ENCODE measurements at places on chromosomes 3 and 15.

DNA sequence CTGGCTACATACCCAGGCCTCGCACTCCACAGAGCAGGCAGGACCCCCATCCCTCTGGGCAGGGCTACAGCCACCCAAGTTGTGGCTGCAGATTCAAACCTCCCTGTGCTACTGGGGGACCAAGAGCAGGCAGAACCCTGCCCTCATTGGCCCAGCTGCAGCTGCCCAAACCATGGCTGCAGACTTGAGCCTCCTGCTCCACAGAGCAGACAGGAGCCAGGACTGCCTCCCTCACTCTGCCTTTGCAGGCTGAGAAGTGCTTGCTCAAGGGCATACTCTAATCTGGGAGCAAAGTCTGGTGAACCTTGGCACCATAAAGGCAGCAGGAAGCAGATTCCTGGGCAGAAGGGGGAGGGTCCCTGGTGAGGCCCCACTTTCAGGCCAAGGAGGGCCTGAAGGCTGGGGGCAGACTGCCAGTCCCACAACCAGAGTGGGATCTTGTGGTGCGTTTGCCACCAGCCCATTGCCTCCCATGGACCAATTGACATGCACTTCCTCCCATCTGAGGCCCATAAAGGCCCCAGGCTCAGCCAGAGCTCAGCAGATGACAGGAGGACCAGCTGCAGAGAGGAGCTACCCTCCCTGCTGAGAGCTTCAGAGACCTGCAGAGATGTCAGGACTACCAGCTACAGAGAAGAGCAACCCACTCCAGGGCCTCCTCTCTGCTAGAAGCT is 64.2 kb upstream of the EPHA6 start:
- no peak for DNase-seq

DNA sequence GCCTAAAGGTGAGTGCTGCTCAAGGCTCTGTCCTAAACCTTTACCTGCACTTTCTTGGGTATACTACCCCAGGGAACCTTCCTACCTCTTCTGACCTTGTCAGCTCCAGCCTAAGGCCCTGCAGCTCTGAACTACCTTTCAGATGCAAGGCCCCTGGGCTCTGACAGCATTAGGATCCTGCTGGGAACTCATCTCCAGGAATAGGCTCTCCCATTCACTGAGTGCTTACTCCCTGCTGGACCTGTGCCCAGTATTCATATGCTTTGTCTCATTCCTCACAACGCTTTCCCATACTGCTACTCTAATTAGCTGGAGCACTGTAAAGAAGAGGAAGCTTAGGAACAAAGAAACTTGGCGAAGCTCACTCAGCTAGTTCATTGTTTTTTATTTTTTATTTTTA is 53.8 kb upstream of the RAB6B start:
- DNase-seq: peak; percentile 84

GRCh38 chr15:68031404-68031803 is 22.7 kb upstream of the PIAS1 start:
- DNase-seq: no peak

- no peak for DNase-seq
These were observed 11.2 kb upstream of the P2RY1 start for GRCh38 chr3:152823781-152824180.

DNA sequence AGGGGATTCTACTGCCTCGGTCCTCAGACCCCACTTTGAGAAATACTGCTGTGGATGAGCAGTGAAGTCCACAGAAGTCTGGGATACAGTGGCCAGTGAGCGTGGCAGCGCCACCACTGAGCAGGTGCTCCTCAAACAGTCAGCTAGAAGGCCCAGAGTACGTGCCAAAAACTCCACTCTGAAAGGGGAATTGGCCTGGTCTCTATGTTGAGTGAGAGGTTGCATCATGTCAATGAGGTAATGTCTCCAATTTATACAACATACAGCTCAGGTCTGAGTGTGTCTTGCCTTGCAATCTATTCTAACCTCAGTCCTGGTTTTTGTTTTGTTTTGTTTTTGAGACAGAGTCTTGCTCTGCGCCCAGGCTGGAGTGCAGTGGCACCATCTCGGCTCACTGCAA is 53.3 kb upstream of the ETV5 start:
- DNase-seq: no peak

GRCh38 chr15:92864127-92864814 is 35.9 kb upstream of the CHD2 start:
- DNase-seq: no peak

GRCh38 chr3:148373961-148374360 is 323.7 kb upstream of the AGTR1 start:
- DNase-seq: no peak

DNA sequence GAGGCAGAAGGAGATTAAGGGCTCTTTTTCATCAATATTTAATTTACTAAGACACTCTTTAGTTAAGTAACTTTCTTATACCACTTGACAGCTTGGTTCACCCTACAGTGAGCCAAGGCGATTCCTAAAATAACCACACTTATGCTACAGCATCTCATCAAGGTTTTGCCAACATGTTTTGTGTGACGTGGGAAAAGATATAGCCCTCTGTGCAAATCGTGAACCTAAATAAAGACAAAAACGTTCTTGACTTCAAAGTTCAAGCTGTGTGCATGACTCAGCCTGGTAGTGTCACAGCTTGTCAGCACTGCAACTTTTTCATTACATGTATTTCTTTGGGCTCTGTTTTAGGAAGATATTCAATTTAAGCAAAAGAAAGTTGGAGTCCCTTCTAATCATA is 297.0 kb upstream of the EPHA3 start:
- no peak for DNase-seq

GRCh38 chr3:60010781-60011180 is 961.0 kb upstream of the CFAP20DC start:
- no peak for DNase-seq

DNA sequence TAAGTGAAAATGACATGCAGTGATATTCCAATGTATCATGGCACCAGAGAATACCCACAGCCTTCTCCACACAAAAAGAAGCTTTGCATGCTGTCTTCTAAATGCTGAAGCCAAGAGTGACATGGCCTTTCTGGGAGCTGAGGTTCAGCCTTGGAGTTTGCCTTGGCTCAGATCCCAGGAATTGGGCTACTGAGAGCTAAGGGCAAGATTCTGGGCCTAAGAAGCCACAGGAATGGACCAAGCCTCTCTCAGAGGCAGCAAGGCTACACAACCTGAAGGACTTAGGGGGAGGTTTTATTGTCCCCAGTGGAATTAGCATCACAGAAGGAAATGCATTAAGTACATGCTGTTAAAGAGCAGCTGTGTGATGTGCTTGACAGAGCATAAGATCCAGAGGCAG is 1078.5 kb downstream of the TUSC7 start:
- DNase-seq: no peak

DNA sequence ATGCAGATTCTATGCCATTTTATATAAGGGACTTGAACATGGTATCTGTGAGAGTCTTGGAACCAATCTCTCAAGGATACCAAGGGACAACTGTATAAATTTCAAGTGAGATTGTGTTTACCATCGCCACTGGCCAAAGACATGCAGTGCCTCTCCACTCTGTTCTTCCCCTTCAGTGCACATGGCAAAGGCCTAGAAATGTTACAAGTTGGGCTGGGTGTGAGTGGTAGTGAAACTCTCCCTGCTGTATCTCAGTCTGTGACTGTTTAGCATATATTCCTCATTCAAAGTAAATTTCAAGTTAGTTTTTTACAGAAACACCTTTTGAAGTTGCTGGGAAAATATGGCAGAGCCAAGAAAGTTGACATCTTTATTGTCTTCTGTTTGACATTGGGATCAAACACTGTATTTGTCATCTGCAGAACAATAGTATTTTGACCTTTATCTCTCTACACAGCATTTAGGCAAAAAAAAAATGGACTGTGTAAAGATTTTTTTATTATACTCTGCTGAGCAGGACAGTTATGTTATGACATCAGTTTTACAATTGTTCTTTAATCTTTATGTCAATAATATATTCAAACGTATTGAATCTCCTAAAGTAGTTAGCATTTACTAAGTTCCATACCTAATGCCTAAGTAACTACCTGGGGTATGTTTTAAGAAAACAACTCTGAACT is 101.4 kb downstream of the CCNL1 start:
- no peak for DNase-seq

DNA sequence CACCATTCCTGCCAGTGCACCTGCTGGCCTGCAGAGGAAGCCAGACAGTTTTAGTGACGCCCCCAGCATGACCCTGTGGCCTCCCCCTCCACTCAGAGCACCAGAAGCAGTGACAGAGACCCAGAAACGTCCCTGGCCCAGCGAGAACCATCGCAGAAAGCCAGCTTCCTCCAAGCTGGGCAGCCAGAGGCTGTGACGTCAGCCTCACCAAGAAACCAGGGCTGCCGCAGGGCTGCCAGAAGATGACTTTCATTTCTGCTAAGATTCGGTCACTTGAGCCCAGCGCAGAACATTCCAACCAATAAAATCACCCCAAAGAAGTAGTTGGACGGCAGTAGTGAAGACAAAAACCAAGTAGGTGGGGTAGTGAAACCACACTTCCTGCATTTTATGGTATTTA is 29.6 kb upstream of the RPL32 start:
- no peak for DNase-seq

DNA sequence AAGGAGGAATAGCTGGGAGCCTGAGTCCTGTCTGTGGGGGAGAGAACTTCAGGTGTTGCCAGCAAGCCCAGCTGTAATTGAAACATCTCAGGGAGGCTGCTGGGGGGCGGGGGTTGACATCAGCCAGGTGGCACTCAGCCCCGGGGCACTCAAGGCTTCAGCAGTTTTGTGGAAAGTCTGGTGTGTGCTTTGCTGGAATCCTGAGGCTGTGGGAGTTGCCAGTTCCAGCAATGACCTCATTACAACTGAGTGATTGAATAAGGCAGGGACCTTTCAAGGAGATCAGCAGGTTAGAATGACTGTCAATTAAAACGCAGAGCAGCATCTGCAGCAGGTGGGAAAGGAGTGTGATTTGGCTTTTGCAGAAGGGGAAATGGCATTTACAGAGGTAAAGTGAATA is 75.7 kb downstream of the FAM43A start:
- DNase-seq: peak; percentile 65

GRCh38 chr15:60804551-60804950 is 325.6 kb upstream of the ICE2 start:
- no peak for DNase-seq

DNA sequence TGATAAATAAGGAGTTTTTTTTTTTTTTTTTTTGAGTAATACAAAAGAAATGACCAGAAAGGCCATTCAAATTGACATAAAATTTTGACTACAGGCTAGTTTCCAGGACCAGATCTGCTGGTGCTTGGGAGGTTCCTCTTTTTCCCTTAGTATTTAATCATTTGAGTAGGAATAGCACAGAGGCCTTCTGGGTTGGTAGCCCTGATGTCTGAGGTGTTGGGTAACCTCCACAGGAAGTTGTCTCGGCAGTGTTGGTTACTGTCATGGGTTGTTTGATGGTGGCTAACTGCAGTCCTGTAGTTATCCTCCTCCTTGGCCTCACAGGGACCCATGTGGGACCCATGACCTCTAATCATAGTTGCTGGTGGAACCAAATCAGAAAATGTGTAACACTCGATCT is 91.1 kb downstream of the USP13 start:
- no peak for DNase-seq

DNA sequence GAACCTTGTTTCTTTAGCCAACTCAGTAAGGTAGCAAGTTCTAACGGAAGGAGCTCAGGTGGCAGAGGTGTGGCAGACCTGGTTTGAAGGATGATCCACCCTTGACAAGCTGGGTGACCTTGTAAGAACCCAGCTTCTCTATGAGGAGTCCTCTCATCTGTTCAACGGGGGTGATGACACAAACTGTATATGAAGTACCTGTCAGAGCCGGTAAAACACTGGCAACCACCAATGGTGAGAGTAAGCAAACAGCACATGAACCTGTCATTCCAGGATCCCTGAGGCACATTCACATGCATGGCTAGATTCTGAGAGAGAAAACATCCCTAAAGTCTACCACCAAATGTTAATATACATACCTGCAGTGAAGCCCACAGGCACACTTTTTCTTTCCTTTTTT is 2.4 kb downstream of the SCAP start:
- DNase-seq: no peak

- no peak for DNase-seq
These were observed 975.6 kb downstream of the ROBO1 start for GRCh38 chr3:78792212-78792611.

DNA sequence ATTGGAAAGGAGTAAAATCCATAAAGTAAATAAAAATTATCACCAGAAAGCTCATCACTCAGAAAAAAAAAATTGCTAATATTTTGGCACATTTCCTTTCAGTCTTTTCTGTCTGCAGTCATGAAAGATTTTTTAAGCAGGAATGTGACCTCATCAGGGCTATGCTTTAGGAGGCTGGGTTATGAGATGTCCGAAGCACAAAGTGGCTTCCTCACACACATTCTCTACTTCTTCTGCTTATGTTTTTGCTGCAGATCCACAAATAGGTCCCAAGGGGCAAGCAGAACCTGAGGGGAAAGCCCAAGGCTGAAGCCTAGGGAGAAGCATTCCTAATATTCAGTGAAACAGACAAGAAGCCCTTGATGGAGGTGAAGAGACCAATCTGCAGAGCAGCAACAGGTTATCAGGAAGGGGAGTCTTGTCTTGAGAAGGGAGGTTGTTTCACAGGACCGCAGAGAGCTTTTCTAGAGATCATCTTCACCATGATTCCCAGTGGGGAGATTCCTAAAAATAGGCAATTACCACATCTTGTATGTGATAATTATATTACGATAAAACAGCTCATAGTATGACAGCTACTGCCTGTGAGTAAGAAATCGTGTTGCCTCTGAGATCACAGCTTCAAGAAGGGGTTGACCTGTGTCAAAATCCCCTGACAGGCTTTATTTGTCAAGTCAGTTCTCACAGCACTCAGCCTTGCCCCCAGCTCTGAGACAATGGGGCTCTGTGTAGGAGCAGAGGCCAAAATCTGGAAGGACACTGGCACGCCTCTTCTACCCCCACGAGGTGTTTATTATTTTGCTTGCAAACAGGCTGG is 60.5 kb downstream of the IGF2BP2 start:
- DNase-seq: no peak

- DNase-seq: no peak
These were observed 949.2 kb downstream of the MCTP2 start for GRCh38 chr15:95180530-95180929.

DNA sequence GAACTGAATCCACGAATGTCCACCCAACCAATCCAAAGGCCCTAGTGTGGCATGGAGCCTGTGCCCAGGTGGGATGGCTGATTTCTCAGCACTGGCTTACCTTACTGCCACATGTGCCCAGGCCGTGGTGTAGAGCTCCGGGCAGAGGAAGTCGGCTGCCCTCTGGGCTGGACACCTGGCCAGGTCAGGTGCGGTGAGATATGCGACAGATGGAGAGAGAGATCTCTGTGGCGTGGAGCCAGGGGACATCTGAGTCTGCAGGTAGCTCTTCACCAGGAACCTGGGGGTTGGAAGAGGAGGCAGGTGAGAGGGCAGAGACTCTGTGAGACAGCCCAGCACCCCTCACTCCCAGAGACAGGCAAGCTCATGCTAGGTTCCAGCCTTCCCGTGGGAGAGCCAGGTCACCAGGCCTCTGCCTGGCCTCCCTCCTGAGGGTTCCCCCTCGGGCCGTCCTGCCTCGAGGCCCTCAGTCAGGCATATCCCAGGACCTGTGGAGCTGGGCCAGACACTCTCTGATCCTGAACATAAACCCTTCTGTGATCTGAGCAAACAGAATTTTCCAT is 12.6 kb downstream of the ACOX2 start:
- no peak for DNase-seq

- DNase-seq: no peak
These were observed 231.1 kb upstream of the COL8A1 start for GRCh38 chr3:99407257-99407656.

- DNase-seq: no peak
These were observed 32.0 kb downstream of the CORO2B start for GRCh38 chr15:68610825-68611224.

- DNase-seq: no peak
These were observed 911 bp downstream of the APBA2 start for GRCh38 chr15:28886431-28887338.
